ENCODE measurements at places on chromosomes 11 and 22. TPM values are rescaled to one million over a fixed set of nuclear protein-coding genes. Genes with fewer than 3 reads are reported as not detected.

The PRR5 gene
- 6.7 TPM for total RNA-seq

The PRR33 gene
- total RNA-seq, result not detected

DNA sequence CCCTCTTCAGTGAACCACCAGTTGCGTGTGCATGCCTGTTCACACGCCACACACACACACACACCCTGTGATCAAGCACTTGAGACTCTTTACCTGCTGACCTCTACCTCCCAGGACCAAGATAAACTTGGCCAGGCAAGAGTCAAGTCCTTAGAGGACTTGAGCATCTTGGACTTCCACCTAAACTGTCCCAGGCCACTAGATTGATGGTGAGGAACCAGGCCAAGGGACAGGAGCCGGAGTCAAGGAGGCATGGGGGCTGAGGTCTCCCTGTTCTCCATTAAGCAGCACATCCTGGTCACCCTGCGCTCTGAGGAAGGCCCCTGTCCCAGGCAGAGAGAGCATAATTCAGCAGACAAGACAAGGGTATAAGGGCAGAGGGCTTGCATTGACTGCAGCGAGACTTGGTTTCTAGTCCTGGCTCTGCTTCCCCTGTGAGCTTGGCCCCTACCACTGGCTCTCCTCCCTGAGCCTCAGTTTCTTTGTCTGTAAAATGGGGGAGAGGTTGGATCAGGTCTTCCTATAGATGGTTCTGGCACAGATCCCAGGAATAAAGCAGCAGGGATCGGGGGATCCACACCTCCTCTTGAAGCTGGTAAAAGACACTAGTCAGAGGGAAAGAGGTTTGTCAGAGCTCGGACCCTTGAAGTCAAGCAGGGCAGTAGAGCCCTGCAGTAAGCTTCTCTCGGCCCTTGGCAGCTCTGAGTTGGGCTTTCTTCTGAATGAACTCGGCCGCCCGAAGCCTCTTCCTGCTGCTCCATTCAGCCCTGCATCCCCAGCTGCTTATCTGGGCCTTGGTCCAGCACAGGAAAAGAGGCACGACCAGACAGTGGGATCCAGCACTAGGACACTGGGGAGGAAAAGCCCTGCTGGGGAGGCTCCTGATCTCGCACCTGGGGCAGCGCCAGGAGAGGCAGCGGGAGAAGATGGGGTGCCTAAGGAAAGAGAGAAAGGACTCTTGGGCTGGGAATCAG, 2.0 kb downstream of the CREB3L1 start:
- peaks cover 2% of the 10 kb centered on the region for H3K36me3 ChIP-seq
- H3K27me3 ChIP-seq, result no peaks in the 10 kb centered on the region
- H3K4me1 ChIP-seq, result peaks cover 20% of the 10 kb centered on the region
- H3K27ac ChIP-seq, result peak overlapping the region; percentile 68
- peak; percentile 81 for DNase-seq

DNA sequence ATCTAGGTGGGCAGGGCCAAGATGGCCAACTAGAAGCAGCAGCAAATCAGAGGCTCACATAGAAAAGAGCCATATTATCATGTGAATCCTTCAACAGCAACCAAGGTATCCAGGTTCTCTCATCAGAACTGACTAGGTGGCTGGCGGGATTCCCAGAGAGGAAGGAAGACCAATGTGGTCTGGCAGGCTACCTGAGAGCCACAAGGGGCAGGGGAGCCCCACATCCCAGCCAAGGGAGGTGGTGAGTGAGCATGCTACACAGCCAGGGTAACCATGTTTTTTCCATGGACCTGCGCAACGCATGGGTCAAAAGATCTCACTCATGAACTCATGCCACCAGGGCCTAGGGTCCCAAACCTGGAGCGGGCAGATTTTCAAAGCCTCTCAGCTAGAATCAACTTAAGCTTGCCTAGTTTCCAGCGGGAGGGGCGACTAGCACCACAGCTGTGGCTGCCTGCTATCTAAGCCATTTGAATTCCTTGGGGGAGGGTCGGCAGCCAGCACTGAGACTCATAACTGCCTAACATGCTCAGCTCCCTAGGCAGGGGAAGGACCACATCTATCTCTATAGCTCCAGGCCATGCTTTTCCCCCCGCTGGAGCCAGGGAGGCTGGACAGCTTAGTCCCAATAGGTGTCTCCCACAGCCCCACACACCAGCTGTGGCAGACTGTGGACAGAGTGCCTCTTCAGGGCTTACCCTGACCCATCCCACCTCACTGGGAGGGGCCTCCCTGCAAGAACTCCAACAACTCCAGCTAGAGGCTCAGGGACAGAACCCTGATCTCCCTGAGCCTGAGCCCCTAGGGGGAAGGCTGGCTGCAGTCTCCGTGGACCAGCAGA, 28.7 kb upstream of the CASP12 start:
- H3K4me1 ChIP-seq, result no peaks in the 10 kb centered on the region
- H3K4me3 ChIP-seq, result no peak overlapping the region
- no peak overlapping the region for H3K27ac ChIP-seq
- no peaks in the 10 kb centered on the region for H3K27me3 ChIP-seq

DNA sequence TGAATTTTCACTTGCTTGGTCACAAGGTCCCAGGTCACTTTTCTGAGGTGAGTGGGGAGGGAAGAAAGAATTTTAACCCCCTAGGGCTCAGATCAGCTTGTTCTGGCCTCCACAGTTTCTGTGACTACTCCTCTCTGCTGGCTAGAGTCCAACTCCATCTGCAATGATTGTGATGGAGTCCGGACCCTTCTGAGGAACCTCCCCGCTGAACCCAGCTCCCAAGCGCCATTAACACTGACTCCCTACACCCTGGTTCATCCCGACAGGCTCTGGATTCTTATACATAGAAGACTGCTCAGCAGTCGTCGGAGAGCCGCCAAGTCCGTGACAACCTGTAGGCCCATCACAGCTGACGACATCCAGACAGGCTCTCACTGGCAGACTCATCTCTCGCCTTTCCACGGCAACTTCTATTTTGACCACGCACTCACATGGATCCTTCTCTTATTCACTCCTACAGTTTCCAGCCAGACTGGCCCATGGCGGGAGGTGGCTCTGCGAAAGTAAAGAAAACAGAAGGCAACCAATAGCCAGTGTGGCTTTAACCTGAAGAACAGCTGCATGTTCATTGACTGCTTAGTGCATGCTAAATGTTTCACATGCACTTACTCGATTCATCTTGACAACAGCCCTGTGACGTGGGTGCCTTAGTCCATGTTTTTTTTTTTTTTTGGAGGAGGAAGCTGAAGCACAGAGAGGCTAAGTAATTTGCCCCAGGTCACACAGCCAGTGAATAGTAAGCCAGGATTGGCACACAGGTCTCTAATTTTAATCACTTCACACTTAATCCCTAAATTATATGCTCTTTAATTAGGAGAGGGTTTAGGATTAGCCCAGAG, 68.0 kb upstream of the PRDM11 start:
- no peak overlapping the region for H3K27ac ChIP-seq
- H3K4me1 ChIP-seq, result peaks cover 3% of the 10 kb centered on the region
- no peaks in the 10 kb centered on the region for H3K36me3 ChIP-seq
- no peak overlapping the region for H3K4me3 ChIP-seq
- DNase-seq, result no peak

DNA sequence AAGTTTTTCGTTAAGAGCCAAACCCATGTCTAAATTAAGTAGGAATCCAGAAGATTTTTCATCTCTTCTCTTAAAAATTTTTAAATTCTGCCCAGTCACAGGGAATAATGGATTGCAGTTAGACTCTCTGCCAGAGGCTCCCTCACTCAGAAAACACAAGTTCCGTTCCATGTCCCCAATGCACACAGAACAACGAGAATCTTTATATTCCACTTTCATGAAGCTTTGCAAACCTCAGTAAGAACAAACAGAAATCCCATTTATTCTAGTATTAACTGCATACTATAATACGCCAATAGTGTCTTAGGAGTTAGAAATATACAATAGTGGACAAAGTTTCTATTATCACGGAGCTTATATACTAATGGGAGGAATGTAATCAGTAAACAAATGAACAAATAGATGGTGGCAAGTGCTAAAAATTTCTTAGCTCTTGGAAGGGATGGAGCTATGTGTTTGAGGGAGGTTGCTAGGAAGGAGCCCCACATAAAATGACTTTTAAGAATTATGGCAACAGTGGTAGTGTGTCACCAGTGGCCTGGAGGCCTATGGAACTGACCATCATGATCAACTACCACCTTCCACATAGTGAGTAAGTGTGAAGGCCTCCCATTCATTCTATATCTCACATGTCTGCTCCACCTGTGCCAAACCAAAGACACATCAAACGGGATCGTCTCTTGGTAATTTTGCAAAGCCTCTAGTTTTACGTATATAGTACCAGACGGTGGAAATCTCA, 24.9 kb downstream of the PICALM start:
- no peaks in the 10 kb centered on the region for H3K36me3 ChIP-seq
- DNase-seq, result no peak
- peaks cover 10% of the 10 kb centered on the region for H3K4me1 ChIP-seq
- no peak overlapping the region for H3K27ac ChIP-seq
- H3K4me3 ChIP-seq, result no peak overlapping the region

DNA sequence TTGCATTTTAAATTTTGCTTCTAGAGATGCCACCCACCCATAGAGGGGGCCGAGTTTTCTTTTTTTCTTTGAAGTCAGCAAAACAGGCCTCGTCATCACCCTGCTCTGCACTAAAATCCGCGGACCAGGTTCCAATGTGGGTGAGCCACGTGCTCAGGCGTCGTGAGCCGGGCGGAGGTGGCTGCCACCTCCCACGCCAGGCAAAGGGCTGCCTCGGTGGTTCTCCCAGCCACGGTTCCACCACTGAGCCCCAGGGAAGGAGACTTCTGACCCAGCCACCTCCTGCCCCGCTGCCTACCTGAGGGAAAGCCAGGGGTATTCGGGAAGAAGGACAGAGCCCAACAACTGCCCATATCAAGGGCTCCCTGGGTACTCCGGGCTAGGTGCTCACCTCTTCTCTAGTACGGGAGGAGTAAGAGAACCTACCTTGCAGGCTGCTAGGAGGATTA, 45.3 kb downstream of the MN1 start:
- H3K4me1 ChIP-seq, result no peaks in the 10 kb centered on the region
- DNase-seq, result no peak
- peaks cover 7% of the 10 kb centered on the region for H3K27me3 ChIP-seq
- no peak overlapping the region for H3K27ac ChIP-seq
